ENCODE measurements at places on chromosomes 1 and 21.

- no peak for DNase-seq
Observed at GRCh38 chr21:45818276-45818903, 163.2 kb upstream of the COL6A1 start.

- DNase-seq = no peak
Observed at GRCh38 chr1:186054932-186055331, 320.1 kb downstream of the TPR start.

DNA sequence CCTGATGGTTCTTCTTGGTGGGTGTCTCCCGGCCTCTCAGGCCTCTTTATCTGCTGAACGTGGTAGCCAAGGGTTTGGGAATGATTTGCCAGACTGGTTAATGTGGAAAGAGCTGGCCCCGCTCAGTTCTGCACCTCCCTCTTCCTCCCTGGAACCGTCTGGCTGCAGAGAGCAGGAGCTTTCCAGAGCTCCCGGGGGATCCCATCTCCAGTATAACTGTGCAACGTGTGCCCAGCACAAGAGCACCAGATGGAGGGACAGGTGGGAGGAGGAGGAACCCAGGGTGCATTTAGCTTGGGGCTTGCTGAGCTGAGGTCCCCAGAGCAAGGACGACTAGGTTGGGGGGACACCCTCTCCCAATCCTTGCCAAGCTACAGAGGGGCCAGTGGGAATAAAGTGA, 5.0 kb downstream of the TFF1 start:
- no peak for DNase-seq

DNA sequence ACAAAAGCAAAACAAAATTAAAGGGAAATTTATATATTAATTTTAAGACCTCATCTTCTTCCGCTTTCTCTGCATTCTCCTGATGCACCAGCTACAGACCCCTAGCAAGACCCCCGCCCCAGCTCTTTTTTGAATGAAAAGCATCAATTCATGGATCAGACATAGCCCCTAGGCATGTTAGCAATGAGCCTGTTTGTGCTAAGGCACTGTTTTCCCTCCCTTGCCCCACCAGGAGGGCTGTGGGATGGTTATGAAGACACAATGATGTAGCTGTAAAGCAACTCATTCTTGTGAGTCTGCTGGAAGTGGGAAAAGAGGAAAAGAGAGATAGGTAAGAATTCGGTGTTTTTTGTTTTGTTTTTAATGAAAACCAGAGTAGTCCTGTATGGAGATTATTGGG, 88.5 kb upstream of the ZBTB18 start:
- DNase-seq = no peak

- DNase-seq = no peak
Observed at GRCh38 chr1:30750731-30751291, 6.8 kb downstream of the LAPTM5 start.

GRCh38 chr21:34670962-34671348, 2.2 kb downstream of the CLIC6 start:
- no peak for DNase-seq

GRCh38 chr1:66372522-66373101, 161.3 kb upstream of the SGIP1 start:
- no peak for DNase-seq

GRCh38 chr1:40036574-40036973, 4.0 kb upstream of the CAP1 start:
- no peak for DNase-seq

DNA sequence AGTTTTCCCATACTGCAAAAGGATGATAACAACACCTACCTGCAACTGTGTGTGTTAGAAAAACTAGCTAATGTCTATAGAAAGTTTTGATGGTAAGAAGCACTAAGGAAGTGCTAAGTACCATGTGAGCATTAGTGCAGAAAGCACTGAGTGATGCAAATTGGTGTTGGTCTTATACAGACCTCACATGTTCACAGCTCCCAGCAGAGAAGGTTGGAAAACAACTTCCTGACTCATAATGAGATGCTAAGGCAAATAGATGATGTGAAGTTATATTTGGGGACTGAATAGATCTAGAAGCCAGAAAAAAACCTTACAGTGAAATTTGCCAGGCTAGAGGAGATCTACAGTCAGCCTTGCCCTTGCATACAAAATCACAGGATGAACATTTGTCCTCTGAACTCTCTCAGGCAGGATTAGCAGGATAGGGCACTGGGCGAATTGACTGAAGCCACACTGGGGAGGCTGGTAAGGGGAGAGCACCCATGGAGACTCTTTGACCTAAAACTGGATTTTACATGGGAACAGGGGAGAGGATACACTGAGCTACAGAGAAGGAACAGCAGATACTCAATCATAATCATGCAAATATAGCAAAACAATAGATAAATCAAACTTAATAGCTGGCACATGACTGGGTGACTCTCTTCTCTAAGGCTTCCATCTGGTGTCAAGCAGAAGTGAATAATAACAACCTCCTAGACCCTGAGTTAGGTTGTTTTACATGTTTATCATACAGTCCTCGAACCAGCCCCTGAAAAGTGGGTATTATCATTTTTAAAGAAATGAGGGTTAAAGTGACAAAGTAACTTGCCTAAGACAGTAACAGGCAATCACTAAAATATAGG, 61.3 kb downstream of the ASTN1 start:
- no peak for DNase-seq

DNA sequence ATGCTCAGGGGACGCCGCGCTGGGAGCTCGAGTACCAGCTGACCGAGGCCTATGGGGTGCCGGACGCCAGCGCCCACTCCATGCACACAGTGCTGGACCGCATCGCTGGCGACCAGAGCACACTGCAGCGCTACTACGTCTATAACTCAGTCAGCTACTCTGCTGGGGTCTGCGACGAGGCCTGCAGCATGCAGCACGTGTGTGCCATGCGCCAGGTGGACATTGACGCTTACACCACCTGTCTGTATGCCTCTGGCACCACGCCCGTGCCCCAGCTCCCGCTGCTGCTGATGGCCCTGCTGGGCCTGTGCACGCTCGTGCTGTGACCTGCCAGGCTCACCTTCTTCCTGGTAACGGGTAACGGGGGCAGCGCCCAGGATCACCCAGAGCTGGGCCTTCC, 1.3 kb upstream of the XKR8 start:
- DNase-seq = no peak

- DNase-seq = no peak
Observed at GRCh38 chr1:105830571-105831146, 1225.8 kb upstream of the PRMT6 start.

GRCh38 chr1:47763591-47764171, 233.5 kb downstream of the TRABD2B start:
- no peak for DNase-seq
